ENCODE measurements at places on chromosomes 4 and X.

DNA sequence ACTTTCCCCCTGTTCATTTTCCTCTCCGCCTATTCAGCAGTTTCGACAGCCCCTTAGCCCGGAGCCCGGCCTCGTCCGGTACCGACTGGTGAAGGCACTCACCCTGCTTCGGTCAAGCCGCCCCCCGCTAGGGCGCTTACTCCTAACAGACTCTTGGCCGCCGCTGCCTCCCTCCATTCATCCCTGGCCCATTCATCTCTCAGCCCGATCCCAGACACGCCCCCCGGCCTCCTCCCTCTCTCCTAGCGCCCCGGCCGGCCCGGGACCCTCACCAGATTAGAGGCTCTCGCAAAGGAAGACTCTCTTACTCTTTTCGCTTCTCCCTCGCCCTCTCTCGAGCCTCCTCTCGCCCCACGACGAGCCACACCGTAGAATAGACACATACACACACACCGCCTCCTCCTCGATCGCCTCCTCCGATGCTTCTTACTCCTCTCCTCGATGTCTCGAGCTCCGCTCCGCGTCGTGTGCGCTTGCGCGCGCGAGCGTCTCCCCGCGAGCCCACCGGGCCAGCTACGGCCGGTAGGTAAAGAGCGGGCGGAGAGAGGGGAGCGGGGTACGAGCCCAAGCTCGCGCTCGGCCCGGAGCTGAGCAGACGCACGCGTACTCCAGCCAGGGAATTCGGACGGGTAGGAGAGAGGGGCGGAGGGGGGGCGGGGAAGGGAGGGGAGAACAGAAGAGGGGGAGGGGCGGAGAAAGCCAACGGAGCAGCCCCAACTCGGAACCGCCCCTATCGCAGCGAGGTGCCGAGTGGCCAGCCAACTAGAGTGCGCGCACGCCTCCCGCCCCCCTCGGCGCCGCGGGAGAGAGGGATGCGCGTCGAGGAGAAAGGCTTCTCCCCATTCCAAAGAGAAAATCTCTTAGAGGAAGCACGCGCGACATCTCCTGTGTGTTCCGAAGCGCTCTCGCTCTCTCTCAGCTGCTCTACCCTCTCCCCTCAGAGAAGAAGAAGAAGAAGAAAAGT lies at the start of gene WNK3:
WNK3 (minus strand) TSS at position 633 of the 964 bp plus-strand sequence.
- peak; percentile 81 for DNase-seq

DNA sequence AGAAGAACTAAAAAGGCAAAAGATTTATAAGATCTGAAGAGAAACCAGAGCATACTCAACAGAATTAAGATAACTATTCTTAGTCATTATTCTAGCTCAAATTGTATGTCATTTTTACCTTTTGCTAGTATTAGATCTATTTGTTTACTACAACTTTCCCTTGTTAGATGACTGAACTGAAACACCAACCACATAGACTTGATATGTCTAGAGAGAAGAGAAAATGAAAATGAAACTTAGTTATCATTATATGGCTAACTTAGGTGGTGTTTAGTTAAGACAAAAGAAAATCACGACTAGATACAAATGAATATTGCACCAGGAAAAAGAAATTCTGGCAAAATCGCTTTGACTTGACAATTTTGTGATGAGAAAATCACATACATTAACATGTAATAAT lies 690.8 kb downstream of the PCDH18 start:
- no peak for DNase-seq

GRCh38 chrX:153947009-153947769 lies 2.7 kb upstream of the RENBP start:
- DNase-seq = peak; percentile 78

GRCh38 chr4:129223945-129224344 lies 128.0 kb downstream of the C4orf33 start:
- DNase-seq = no peak

GRCh38 chrX:34629572-34629971 lies 27.5 kb downstream of the TMEM47 start:
- DNase-seq = no peak

- no peak for DNase-seq
Measured at GRCh38 chr4:109645874-109646710, 57.2 kb downstream of the CASP6 start.

- no peak for DNase-seq
Measured at GRCh38 chr4:61400439-61401038, 200.4 kb downstream of the ADGRL3 start.

DNA sequence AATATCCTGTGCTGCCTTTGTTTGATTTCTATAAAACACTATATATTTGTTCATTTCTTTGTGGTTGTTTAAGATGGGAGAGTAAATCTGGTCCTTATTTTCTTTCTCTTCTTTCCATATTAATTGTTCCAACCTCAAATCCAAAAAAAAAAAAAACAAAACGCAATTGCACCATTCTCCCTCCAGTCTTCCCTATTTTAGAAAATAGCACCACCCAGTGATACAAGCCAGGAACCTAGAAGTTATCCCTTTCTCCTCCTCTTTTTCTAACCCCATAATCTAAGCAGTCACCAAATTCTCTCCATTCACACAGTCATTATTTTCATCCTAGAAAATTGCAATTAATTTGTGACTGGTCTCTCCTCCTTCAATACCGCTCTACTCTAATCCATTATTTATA lies 107.8 kb downstream of the GABRA3 start:
- no peak for DNase-seq

DNA sequence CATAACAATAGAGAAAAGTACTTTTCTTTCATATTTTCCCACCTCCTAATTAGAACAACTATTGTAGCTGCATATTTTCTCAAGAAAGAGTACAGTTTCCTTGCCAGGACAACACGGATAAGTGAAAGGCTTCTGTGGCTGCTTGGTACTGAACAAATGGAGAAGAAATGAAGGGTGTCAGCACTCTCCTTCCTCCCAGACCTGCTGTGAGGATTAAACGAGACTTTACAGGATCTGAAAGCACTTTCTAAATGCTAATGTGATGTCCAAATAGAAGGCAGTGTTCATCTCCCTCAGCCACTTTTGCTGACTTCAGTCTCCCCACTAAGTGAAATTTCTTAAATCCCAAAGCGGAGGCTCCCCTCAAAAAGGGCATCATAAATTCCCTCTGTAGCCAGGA lies 13.9 kb downstream of the NIPAL1 start:
- no peak for DNase-seq

DNA sequence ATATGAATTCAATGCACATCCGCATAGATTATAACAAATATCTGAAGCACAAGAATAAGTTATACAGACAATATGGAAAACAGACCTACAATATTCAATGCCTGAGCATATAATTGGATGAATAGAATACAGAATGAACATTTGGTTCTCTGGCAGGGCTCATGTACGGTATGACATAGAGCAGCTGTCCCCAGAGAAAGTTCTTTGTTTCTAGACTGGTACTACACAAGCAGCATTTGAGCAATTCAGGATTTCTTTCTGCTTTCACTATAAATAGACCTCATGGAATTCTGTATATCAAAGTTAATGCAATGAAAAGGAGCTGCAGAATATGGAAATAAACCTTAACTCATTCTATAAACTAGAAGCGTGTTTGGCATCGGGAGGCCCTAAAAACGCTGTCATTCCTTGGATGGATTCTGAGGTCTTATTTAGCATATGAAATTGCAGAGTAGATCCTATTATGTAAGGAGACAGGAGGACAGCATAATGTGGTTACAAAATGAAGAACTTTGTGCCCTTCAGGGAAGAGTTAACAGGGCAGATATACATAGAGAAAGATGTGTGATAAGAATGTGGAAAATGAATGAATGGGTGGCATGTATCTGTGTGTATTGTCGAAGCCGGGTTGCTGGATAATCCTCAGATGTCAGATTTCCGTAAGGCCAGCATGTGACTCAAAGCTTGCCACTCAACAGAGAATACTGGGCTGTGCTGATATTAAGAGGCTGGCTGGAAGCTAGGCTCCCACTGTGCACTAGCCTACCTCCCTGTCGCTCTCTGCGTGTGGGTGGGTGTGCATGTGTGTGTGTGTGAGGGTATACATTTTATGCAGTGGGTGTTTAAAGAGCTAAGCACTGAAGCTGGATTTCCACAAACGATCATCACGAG lies 103.3 kb upstream of the SLC4A4 start:
- peak; percentile 88 for DNase-seq

DNA sequence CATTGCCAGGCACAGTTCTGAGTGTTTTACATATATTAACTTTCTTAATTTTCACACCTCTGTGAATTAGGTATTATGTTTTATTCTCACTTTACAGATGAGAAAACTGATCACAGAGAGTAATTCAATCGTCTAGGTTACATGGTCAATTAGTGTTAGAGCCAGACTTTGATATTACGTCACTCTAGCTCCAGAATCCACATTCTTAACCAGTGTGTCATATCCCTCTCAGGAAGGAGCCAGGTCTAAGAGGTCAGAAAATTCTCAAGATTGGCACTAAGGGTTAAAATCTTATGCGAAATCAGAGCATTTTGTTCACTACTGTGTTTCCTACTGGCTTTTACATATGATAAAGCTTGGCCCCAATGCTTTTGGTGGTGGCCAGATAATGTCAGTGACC lies 7.4 kb downstream of the DMP1 start:
- DNase-seq = no peak

GRCh38 chr4:5184606-5185005 lies 133.3 kb downstream of the STK32B start:
- no peak for DNase-seq

DNA sequence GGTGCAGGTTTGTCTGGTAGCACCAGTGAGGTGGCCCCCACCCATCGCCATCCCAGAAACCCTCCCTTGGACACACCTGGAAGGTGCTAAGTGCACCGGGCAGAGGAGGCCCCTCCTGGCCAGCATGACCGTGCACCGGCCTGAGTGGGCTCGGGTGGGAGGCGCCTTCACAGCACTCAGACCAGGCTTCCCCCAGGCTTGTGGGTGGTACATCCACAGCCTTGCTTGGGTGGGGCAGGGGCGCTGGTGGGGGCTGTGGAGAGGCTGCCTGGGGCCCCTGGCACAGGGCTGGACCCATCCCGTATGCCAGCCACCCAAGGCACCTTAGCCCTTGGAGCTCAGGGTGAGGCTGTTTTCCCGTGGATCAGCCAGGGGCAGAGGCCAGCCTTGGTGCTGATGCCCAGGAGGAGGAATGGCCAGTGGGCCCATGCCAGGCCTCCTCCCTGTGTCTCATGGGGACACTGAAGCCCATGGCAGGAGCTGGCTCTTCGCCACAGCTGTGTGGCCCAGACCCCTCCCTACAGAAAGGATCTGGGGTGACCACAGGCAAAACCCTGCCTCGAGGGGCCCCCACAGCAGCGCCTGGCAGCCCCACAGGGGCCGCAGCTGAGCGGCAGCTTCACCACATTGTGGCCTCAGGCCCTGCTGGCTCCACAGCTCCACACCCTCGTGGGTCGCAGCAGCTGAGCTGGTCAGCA lies 21.4 kb downstream of the NKX1-1 start:
- DNase-seq = no peak

- no peak for DNase-seq
Measured at GRCh38 chr4:145929415-145930178, 9.0 kb downstream of the ZNF827 start.

DNA sequence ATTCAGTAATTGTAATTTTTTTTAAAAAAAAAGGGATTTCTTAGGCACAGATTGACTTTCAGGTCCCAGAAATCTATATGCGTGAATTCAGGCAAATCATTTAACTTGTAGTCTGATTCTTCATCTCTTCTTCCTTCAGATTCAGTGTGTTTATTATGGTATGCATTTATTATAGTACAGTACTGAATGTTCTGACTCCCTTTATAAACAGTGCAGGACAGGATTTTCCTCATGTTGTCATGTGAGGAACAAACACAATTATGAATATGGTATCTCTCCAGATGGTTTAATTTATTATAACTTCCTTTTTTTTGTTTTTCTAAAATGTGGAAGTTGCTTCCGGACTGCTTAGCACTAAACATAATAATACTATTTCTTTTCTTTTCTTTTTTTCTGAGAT lies 54.2 kb downstream of the RPS3A start:
- DNase-seq = no peak

DNA sequence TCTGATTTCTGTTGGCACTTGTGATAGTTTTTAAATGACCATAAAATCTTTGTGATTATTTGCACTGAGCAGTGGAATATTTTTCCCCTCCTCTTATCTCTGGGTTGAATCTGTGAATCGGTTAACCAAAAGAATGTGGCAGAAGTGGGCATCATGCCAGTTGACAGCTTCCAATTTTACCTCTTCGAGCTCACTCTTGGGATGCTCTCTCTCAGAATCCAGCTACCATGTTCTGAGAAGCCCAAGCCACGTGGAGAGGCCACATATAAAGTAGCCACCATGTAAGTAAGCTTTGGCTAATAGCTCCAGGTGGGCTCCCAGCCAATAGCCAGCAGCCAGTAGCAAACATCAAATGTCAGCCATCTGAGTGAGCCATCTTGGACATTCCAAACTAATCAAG lies 12.9 kb upstream of the WDR19 start:
- no peak for DNase-seq

GRCh38 chr4:6281436-6282313 lies 12.0 kb downstream of the WFS1 start:
- no peak for DNase-seq
